NCI-H69 (cell line): ENCODE measurements at places on chromosomes 6 and 20.
A peak's percentile ranks its signal among the peaks of the same experiment; 100 is the strongest.

GRCh38 chr6:152136449-152136825, 329.0 kb downstream of the ESR1 start:
- peak; percentile 34 for DNase-seq

DNA sequence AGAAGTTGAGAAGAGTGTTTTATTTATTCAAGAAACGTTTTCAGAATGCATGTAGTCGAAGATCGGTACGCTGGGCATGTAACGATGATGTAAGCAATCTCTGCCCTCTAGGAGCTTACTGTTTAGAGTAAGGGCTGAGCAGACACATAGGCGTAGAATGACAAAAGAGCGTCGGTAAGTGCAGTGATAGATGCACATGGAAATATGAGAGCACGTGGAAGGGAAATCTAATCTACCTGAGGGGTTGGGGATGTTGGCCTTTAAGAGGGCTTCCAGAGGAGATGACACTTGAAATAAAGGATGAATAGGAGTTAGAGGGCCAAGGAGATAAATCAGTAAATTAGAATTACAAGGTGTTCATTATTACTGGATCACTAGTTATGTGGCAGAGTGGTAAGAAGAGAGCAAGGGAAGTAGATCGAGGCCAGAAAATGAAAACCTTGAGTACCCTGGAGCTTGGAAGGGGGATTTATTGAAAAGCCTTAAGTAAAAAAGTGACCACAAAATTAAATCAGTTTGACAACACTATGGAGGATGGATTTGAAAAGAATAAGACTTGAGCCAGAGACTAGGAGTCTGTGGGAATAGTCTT, 782 bp downstream of the TRMT11 start:
- peak; percentile 77 for DNase-seq

GRCh38 chr6:21447987-21448386, 145.6 kb upstream of the SOX4 start:
- no peak for DNase-seq

GRCh38 chr6:52016915-52017748, 70.3 kb downstream of the PKHD1 start:
- DNase-seq = peak; percentile 67
